NCI-H1092 (cell line): ENCODE measurements at places on chromosomes 12 and 14.

DNA sequence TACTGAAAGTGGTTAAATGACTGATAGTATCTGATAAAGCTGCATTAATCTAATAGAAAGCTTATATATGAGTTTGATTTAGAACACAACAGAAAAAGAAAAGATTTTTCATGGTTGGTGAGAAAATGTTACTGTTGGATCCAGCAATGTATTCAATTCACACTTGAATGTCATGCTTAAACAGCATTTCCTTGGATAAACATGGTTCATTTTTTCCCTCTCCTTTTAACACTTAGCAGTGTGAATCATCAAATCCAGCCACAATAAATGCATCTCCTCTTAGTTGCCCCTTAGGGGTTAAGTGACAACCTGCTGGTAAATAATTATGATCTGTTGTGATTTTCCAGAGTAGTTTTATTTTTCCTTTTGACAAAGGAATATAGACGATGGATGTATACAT is 74.9 kb upstream of the GRIP1 start:
- DNase-seq = no peak

- no peak for DNase-seq
Observed at GRCh38 chr12:71239731-71240130, 81.9 kb upstream of the TSPAN8 start.

DNA sequence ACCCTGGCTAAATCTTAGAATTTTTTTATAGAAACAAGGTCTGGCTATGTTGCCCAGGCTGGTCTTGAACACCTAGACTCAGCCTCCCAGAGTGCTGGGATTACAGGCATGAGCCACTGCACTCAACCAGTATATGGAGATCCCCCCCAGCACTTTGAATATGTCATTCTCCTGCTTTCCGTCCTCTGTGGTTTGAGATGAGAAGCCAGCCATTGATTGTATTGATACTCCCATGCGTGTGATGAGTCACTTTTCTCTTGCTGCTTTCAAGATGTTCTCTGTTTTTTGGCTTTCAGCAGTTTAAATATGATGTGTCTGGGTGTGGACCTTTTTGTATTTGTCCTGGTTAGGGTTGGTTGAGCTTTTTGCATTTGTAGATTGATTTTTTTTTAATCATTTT is 75.2 kb upstream of the DNM1L start:
- DNase-seq = no peak

DNA sequence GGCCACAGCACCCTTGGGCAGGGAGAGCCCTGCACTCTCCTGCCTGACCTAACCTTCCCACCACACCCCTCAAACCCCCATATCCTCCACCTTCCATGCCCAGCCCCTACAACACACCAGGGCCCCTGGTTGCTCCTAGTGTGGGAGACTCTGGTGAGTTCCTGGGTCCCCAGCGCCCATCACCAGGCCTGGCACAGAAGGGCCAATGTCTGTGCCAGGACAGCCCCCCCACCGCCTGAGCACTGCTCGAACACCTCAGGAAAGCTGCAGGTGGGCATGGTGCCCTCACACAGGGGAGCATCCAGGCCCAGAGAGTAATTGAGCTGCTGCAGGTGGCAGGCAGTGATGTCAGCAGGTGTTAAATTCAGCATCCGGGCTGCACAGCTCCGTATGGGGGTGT is 15.2 kb downstream of the ADCY6 start:
- DNase-seq = no peak

GRCh38 chr12:47219243-47219642 is 139.5 kb upstream of the AMIGO2 start:
- DNase-seq = no peak

- no peak for DNase-seq
Observed at GRCh38 chr12:27785882-27786570, 6.0 kb upstream of the MANSC4 start.

- DNase-seq = no peak
Observed at GRCh38 chr14:21088687-21089086, 9.8 kb downstream of the ZNF219 start.

DNA sequence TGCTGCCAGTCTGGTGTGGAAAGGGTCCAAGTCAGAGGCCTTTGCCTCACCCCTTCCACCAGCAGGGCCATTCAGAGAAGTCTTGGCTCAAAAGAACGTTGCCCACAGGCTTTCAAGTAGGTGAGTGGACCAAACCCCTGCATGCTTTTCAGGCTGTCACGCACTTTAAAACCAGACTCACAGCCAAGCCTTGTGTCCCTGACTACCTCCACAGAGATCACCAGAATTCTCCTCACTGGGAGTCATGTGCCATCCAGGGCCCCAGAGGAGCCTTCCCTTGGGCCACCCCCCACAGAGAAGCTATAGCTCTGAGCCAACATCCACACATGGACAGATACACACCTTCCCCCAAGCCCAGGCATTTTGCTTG is 283.1 kb downstream of the DPF3 start:
- DNase-seq = no peak

GRCh38 chr14:64444984-64445845 is 20.1 kb upstream of the AKAP5 start:
- DNase-seq = no peak

GRCh38 chr12:12941450-12942350 is 10.3 kb downstream of the GPRC5D start:
- DNase-seq = no peak

DNA sequence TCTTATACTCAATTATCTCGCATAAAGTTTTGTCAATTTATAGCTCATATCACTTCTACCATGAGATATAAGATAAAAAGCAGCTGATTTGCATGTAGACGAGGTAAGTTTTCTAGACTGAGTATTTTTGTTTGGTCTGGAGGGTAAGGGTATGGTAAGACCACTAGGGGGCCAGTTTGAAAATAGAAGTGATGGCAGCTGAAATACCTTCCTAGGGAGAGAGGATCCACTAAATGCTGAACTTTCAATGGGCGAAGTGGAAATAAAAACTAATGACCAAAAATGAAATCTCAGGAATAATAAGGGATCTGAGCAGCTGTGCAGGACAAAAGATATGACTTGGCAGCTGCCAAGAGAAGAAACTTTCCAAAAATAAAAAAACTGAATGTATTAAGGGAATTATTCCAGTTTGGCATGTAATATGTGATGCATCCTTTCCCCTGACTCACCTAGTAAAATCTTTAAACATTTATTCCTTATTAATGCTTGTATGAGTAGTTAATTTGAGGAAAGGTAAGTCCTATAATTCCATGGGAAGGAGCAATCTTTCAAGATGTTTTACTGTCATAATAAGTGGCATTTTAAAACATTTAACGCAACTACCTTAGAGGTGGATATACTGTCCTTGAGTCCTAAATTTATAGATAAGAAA is 754.5 kb downstream of the C12orf50 start:
- no peak for DNase-seq

- DNase-seq = no peak
Observed at GRCh38 chr12:78931466-78931990, 67.0 kb downstream of the SYT1 start.

DNA sequence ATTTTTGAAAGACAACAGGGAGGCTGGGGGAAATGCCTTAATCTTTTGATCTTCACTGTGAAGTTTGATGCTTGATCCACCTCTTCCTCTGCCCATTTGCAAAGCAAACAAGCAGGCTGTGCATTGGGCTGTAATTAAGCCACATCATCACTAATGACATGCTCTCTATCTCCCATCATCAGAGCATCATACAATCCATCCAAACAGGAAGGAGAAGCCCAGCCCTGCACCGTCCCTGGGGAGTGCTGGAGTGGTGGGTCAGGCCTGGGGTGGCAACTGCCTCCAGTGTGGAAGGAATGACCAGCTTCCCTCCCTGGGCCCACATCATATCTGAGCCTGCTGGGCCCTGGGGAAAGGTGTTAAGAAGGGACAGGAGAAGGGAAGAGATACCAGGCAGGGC is 6.9 kb upstream of the KRT74 start:
- no peak for DNase-seq

- no peak for DNase-seq
Observed at GRCh38 chr12:6896846-6897435, 7.7 kb upstream of the LRRC23 start.

DNA sequence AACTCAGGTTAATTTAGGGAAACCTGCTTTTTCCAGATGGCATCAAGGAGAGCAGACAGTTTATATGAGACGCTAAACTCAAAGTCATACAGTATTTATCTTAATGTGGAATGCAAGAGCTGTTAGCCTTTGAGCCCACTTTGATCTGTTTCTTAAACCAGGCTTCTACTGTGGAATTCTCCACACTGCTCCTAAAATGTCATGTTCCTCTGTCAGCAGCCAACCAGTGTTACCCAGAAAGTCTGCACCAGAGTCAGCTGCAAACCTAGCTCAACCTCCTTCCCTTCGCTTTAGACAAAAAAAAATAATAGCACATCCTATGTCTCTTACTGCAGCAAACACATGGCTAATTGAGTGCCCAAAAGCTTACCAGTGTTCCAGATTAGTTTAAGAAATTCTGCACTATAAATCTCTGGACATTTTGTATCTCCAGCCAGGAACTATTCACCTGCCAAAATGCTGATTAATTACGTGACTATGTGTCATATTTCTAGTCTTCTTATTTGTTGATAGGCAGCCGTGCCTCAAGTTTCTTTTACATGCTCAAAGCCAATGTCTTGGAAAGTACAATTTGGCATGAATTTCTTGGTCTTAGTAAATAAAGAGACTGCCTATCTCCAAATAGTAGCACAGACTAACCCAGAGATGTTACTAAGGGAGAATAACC is 21.8 kb downstream of the ARMH4 start:
- DNase-seq = no peak

GRCh38 chr14:89418452-89418851 is 1.4 kb upstream of the FOXN3 start:
- no peak for DNase-seq

- DNase-seq = no peak
Observed at GRCh38 chr14:54322701-54323337, 74.0 kb upstream of the CDKN3 start.

- no peak for DNase-seq
Observed at GRCh38 chr12:56188778-56189098, 545 bp downstream of the SMARCC2 start.

- DNase-seq = no peak
Observed at GRCh38 chr12:94172973-94173372, 24.6 kb downstream of the PLXNC1 start.

- no peak for DNase-seq
Observed at GRCh38 chr12:29187756-29188155, 38.7 kb downstream of the FAR2 start.

DNA sequence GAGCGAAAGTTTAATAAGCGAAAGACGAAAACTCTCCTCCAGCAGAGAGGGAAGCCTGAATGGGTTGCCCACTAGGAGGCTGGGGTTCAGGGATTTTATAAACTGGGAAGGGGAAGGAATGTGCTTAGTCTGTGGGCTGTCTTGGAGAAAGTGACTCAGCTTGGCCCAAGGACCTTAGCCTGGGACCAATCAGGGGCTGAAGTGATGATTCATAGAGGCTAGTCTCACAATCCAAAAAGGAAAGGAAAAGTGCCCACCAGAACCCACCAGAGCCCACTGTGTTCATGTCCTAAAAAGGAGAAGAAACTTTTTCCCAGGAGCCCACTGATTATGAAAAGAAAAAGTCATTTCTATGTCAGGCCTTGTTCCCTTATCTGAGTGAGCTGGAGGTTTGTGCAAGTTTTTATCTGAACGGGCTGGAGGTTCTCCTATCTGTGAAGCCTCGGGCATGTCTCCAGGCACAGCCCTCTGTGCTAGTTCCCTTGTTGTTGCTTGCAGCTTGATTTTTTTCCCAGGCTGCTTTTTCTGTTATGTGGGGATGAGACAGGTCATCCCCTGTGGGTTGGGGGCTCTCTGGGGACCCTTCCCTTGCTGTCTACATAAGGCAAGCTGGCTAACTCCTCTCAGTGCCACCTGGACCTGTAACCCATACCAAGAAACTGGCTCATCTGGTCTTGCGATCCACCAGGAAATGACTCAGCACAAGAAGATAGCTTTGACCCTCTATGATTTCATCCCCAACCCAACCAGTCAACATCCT is 8.3 kb upstream of the GOLGA5 start:
- DNase-seq = no peak

DNA sequence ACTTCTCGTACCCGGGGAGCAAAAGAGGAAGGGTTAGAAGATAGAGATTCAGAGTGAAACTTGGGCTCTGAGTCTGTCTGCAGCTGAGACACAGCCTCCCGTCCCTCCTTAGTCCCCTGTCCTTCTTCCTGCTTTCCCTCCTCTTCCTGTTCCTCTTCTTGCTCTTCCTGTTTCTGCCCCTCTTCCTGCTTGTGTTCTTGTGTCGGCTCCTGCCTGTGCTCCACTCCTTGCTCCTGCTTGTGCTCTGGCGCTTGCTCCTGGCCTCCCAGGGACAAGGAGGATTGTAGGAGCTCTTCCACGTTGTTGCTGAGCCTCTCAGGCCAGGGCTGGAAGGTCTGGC is 3.0 kb downstream of the ACRBP start:
- DNase-seq = no peak

GRCh38 chr14:90445011-90445410 is 48.2 kb downstream of the CALM1 start:
- DNase-seq = no peak
